ENCODE measurements at places on chromosomes 5 and 9. TPM values are rescaled to one million over a fixed set of nuclear protein-coding genes. Genes with fewer than 3 reads are reported as not detected.

KIF2A gene
- 93.3 TPM for total RNA-seq

LOX gene
- total RNA-seq: 58.0 TPM

FGF18 gene
- 0.22 TPM for total RNA-seq

PCDHGA10 gene
- 5.2 TPM for total RNA-seq

PRSS3 gene
- 22.4 TPM for total RNA-seq

IFNA13 gene
- not detected for total RNA-seq

KCNV2 gene
- total RNA-seq: not detected

NUTM2F gene
- not detected for total RNA-seq

SEMA4D gene
- total RNA-seq: 0.62 TPM

PCDHB7 gene
- 0.11 TPM for total RNA-seq

Measured in uterine smooth muscle cell (primary cell).